ENCODE measurements at places on chromosomes 13 and 19.

DNA sequence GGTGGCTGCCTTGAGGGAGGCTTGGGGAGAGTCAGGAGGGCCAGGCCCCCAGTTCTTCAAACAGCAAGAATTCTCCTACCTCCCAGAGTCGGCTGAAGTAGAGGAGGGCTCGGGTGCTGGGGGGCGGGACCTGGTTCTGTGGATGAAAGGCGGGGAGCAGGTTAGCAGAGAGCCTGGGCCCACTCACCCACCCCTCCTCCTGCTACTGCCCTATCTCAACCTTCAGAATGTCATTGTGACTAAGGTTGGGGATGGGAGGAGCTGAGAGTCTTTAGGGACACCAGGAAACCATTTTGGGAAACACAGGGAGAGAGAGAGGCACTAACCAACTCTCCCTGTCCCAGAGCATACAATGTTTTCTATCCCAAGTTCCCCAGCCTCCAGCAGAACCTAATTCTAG lies 10.7 kb downstream of the DMKN start:
- no peak for DNase-seq
- no peaks in the 10 kb centered on the region for H3K4me1 ChIP-seq
- H3K27ac ChIP-seq, result no peak overlapping the region

GRCh38 chr19:16586991-16587832 lies 15.0 kb upstream of the SLC35E1 start:
- H3K36me3 ChIP-seq, result no peaks in the 10 kb centered on the region
- peak overlapping the region; percentile 72 for H3K27ac ChIP-seq
- H3K27me3 ChIP-seq, result no peaks in the 10 kb centered on the region
- peak overlapping the region; percentile 95 for H3K4me3 ChIP-seq
- peak; percentile 69 for DNase-seq

DNA sequence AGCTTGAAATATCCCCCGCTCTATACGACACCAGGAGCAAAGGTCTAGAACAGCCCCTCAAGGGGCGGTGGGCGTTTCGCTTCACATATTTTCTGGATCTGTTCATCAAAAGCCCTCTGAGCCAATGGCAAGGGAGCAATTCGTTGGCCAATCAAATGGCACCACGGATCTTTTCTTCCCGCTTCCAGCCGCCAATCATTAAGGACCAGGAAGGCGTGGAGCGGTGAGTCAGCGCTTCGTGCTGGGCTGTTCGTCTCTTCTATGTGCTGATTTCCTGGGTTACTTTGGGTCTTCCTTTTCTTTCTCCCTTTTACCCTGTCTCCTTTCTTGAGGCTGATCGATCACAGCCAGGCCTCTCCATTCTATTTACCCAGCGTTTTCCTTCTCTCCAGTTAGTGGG lies at the start of gene NLRP4:
NLRP4 (plus strand) TSS at position 201 of the 400 bp plus-strand sequence. CDS start 15,541 bp downstream, outside the sequence.
- no peaks in the 10 kb centered on the region for H3K4me1 ChIP-seq
- peaks cover 2% of the 10 kb centered on the region for H3K36me3 ChIP-seq
- no peaks in the 10 kb centered on the region for H3K27me3 ChIP-seq
- H3K4me3 ChIP-seq, result no peak within 1 kb of the TSS
- H3K27ac ChIP-seq, result no peak within 1 kb of the TSS
- no peak for DNase-seq

DNA sequence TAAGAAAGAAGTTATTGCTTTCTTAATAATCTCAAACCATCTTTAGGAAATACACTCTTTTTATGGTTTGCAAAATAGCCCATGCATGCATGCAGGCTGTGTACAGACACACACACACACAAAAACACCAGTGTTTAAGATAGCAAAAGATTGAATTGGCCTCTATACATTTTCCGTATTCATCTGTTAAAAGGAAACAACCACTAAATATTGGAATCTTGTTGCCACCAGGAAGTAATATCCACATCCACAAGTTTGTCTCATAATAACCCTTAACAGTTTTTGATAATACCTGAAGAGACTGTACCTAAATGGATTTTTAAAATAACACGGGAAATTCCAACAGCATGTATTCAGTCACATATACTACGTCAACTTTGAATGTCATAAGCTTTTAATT lies 7.3 kb upstream of the MAB21L1 start:
- DNase-seq, result no peak
- H3K4me3 ChIP-seq, result no peak overlapping the region
- H3K4me1 ChIP-seq, result peaks cover 1% of the 10 kb centered on the region

DNA sequence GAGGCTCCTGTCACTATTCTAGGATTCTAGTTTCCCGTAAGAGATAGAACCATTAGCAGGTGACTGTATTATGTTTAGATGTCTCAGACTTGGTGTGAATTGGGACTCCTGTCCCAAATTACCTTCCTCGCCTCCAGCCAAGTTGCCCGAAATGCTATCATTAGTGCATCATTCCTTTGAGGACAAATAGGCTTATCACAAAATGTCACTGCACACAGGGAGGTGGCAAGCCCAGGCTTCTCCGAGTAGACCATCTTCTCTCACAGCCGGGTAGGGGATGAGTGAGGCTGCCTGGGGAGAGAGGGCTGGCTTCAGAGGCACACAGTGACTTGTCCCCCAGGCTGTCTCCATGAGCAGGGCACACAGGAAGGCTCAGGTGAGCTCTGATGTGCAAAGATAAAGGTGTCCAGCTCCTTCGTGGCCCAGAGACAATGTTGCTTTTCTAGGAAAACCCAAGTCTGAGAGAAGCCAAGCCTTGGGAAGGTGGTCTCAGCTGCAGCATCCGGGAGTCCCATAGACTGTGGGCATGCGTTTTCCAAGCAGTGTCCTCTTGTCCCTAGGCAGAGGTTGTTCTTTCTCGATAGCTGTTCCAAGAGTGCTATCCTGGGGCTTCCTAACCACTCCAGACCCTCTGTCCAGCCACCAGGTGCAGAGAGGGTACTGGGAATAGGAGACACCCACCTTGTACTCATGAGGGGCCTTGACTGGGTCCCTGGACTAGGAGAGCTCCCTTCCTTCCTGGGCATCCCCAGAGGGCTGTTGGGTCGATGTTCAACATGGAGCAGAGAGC lies 163.1 kb upstream of the TSHZ3 start:
- no peak for DNase-seq
- H3K27ac ChIP-seq, result no peak overlapping the region
- no peaks in the 10 kb centered on the region for H3K27me3 ChIP-seq
- no peaks in the 10 kb centered on the region for H3K4me1 ChIP-seq

DNA sequence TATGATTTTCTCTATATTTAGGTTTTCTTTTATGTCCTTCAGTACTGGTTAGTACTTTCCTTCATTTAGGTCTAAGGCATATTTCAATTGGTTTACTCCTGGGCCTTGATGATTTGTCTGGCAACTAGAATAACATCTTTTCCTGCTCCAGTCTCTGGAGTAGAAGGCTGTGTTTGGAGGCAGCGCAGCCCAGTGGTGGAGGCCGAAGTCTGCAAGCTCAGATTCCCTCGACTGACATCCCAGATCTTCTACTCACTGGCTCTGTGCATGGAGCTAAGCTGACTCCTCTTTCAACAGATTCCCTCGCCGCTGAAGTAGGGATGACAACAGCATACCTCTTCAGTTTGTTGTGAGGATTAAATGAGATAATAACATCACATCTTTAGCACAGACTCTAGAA lies 141.0 kb downstream of the RAP2A start:
- no peak overlapping the region for H3K4me3 ChIP-seq
- peak; percentile 18 for DNase-seq
- no peak overlapping the region for H3K27ac ChIP-seq
- H3K27me3 ChIP-seq, result peaks cover 3% of the 10 kb centered on the region
- H3K4me1 ChIP-seq, result no peaks in the 10 kb centered on the region

GRCh38 chr19:32652894-32653598 lies 21.9 kb downstream of the ANKRD27 start:
- H3K4me1 ChIP-seq, result no peaks in the 10 kb centered on the region
- H3K27ac ChIP-seq, result no peak overlapping the region
- no peak for DNase-seq
- H3K27me3 ChIP-seq, result no peaks in the 10 kb centered on the region
- H3K36me3 ChIP-seq, result peaks cover 14% of the 10 kb centered on the region

- H3K36me3 ChIP-seq, result no peaks in the 10 kb centered on the region
- no peak overlapping the region for H3K27ac ChIP-seq
- H3K27me3 ChIP-seq, result no peaks in the 10 kb centered on the region
- no peaks in the 10 kb centered on the region for H3K4me1 ChIP-seq
- no peak overlapping the region for H3K4me3 ChIP-seq
Observed at GRCh38 chr13:47897411-47898050, 103.5 kb downstream of the SUCLA2 start.

- peak; percentile 69 for DNase-seq
- peaks cover 5% of the 10 kb centered on the region for H3K36me3 ChIP-seq
- peaks cover 38% of the 10 kb centered on the region for H3K4me1 ChIP-seq
- H3K27ac ChIP-seq, result peak overlapping the region; percentile 82
- H3K4me3 ChIP-seq, result peak overlapping the region; percentile 92
- H3K27me3 ChIP-seq, result no peaks in the 10 kb centered on the region
Observed at GRCh38 chr13:26254583-26255111, 718 bp downstream of the CDK8 start.

- no peak overlapping the region for H3K27ac ChIP-seq
- DNase-seq, result no peak
- peaks cover 31% of the 10 kb centered on the region for H3K36me3 ChIP-seq
- H3K27me3 ChIP-seq, result no peaks in the 10 kb centered on the region
- H3K4me3 ChIP-seq, result no peak overlapping the region
Observed at GRCh38 chr19:23377276-23377675, 18.0 kb downstream of the ZNF91 start.

DNA sequence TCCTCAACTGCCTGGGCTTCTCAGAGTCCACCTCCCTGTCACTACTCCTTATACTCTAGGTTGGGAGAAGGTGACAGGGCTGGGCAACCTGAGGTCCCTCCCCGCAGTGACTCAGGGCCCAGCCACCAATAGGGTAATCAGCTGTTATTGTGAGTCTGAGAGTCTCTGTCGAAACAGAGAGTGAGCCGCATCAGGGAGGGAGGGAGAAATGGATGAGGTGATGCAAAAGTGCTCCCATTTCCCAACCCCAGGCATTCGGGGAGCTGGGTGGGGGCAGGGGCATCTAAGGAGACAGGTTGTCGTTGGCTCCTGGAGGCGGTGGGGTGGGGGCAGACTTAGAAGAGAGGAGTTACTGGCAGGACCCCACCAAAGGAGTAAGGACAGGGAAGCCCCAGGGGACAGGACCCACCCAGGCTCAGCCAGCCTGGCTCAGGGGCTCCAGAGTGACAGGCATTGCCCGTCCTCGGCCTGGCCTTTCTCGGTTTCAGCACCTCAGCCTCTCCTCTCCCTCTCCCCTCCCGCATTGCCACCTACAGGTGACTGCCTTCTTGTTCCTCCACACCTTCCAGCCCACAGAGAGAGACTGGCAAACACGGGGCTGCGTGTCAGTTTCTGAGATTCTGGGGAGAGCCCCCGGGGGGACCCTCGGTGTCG lies at the start of gene DMKN:
DMKN (minus strand) TSS at position 22 of the 654 bp plus-strand sequence. CDS start 174 bp downstream, outside the sequence.
- peaks cover 37% of the 10 kb centered on the region for H3K27me3 ChIP-seq
- H3K4me3 ChIP-seq, result no peak within 1 kb of the TSS
- H3K4me1 ChIP-seq, result peaks cover 14% of the 10 kb centered on the region
- H3K36me3 ChIP-seq, result no peaks in the 10 kb centered on the region

- H3K4me1 ChIP-seq, result peaks cover 69% of the 10 kb centered on the region
- H3K27ac ChIP-seq, result no peak overlapping the region
- DNase-seq, result no peak
- H3K27me3 ChIP-seq, result no peaks in the 10 kb centered on the region
Observed at GRCh38 chr13:99395436-99395835, 88.2 kb upstream of the GPR183 start.

GRCh38 chr19:40714441-40715299 lies 2.0 kb downstream of the COQ8B start:
- H3K27ac ChIP-seq, result peak overlapping the region; percentile 88
- H3K36me3 ChIP-seq, result peaks cover 9% of the 10 kb centered on the region
- no peaks in the 10 kb centered on the region for H3K27me3 ChIP-seq
- peaks cover 52% of the 10 kb centered on the region for H3K4me1 ChIP-seq
- DNase-seq, result peak; percentile 94

DNA sequence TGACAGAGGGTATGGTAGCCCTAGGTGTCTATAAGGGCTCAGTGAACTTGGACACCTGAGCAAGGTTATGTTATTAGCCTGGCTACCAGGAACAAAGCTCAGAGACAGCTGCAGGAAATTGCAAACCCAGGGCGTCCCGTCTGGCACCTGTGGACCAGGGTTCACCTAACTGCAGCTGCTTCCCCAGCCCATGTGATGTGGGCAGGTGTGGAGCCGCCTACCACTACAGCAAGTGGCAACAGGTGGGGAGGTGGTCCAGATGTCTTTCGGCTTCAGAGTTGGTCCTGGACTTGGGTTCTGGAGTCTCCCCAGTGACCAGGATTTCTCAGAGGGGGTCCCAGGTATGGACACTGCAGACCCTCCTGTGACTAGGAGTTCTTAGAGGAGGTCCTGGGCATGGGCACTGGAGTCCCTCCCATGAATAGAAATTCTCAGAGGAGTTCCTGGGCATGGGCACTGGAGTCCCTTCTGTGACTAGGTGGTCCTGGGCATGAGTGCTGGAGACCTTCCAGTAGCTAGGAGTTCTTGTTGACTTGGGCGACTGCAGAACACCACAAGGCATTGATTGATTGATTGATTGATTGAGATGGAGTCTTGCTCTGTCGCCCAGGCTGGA lies 25.2 kb downstream of the ACTL9 start:
- H3K36me3 ChIP-seq, result peaks cover 1% of the 10 kb centered on the region
- no peak overlapping the region for H3K27ac ChIP-seq
- no peak overlapping the region for H3K4me3 ChIP-seq
- no peaks in the 10 kb centered on the region for H3K27me3 ChIP-seq
- H3K4me1 ChIP-seq, result peaks cover 20% of the 10 kb centered on the region
- DNase-seq, result no peak

DNA sequence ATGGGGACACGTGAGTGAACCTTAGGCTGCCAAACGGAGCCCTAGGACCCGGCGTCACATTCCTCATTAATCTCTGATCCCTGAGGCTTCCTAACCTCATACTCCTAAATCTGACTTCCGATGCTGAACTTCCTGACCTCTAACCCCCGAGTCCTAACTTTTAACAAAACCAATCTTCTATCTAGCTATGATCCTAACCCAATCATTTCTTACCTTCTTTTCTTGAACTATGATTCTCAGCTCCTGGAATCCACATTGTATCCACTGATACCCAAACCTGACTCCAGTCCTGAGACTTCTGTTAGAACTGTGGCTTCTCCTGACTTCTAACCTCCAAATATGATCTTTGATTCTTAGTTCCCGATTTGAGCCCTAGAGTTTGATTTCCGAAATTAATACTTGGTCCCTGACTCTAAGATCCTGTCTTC lies 447 bp downstream of the NFKBIB start:
- H3K36me3 ChIP-seq, result peaks cover 9% of the 10 kb centered on the region
- DNase-seq, result no peak
- H3K27me3 ChIP-seq, result no peaks in the 10 kb centered on the region
- H3K27ac ChIP-seq, result peak overlapping the region; percentile 92
- peaks cover 31% of the 10 kb centered on the region for H3K4me1 ChIP-seq

DNA sequence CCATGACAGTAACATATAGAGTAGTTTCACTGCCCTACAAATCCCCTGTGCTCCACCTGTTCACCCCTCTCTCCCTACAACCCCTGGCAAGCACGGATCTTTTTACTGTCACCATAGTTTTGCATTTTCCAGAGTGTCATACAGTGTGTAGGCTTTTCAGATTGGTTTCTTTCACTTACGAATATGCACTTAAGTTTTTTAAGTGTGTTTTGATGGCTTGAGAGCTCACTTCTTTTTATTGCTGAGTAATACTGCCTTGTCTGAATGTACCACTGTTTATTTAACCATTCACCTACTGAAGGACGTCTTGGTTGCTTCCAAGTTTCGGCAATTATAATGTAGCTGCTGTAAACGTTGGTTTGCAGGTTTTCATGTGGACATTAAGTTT lies 175.1 kb downstream of the ITGBL1 start:
- no peaks in the 10 kb centered on the region for H3K36me3 ChIP-seq
- H3K27ac ChIP-seq, result peak overlapping the region; percentile 24

GRCh38 chr13:62960723-62961122 lies 1545.1 kb upstream of the PCDH20 start:
- no peaks in the 10 kb centered on the region for H3K27me3 ChIP-seq
- no peak for DNase-seq
- no peak overlapping the region for H3K27ac ChIP-seq
- no peaks in the 10 kb centered on the region for H3K4me1 ChIP-seq
- H3K4me3 ChIP-seq, result no peak overlapping the region

Data from activated T-cell treated with anti-CD3 and anti-CD28 coated beads, Interleukin-2, amount 50 U/mL, for 72 hours (primary cell).